MCF 10A (cell line): ENCODE measurements at places on chromosomes 5 and 9. TPM values are rescaled to one million over a fixed set of nuclear protein-coding genes. Genes with fewer than 3 reads are reported as not detected.

- DNase-seq, result no peak
Measured at GRCh38 chr5:6752236-6752635, 39.0 kb downstream of the TENT4A start.

Gene MEIKIN
- not detected in 2 replicates for total RNA-seq

- peak; percentile 38 for DNase-seq
Measured at GRCh38 chr5:143435210-143435657, 31.7 kb upstream of the NR3C1 start.

GRCh38 chr9:123380852-123381705, 25.1 kb downstream of the CRB2 start:
- DNase-seq, result no peak

GRCh38 chr9:133592731-133593409, 16.3 kb downstream of the FAM163B start:
- no peak for DNase-seq

- peak; percentile 91 for DNase-seq
Measured at GRCh38 chr5:81755320-81755719, 4.4 kb upstream of the SSBP2 start.

- no peak for DNase-seq
Measured at GRCh38 chr5:11607944-11608483, 296.2 kb downstream of the CTNND2 start.

Gene SPINK7
- not detected in 2 replicates for total RNA-seq

GRCh38 chr9:87601176-87601575, 103.5 kb downstream of the DAPK1 start:
- DNase-seq, result no peak
